ENCODE measurements at places on chromosomes 5 and 9.

DNA sequence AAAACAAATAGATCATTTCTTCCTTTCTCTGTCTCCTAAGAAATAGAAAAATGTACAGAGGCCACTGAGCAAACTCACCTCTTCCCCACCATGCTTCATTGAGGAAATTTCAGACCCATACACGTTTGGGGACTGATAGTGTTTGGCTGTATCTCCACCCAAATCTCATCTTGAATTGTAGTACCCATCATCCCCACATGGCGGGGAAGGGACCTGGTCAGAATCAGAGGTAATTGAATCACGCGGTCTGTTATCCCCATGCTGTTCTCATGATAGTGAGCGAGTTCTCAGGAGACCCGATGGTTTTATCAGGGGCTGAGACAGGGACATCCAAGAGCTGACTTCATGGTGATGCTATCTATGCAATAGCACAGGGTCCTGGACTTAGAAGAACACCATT, 1655.8 kb downstream of the MAT2B start:
- no peak for DNase-seq

DNA sequence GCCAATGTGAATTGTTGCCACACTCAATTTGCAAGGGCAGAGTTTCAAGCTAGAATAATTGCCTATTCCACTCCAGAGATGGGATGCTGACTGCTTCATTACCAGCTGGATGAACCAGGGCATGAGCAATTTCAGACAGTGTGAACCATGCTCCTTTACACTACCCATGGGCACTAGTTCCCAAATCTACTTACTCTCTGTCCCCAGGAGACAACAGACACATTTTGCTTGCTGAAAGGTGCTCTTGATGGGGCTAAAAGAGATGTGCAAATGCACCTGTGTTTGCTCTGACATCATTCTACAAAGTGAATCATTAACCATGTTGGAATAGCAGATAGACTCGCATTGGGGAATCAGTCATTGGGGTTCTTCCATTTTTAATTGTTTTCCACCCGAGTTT, 522.3 kb upstream of the NUDT12 start:
- no peak for DNase-seq

DNA sequence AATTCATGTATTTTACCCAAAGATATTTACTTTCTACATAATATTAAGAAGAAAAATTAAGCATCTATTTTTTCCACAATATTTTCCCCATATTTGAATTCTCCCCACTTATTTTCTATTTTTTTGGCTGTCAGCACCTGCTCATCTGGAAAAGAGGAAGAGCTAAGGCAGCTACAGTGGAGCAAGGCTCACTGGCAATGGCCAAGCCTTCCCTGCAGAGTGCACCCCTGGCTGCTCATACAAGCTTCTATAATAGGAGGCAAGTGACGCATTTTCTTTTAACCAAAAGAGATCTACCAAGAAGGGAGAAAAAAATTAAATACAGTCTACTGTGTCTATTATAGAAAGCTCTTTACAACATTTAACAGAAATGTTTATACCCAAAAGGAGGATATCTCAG, 72.5 kb downstream of the AUH start:
- DNase-seq, result no peak

GRCh38 chr9:130283539-130284248, 18.1 kb downstream of the HMCN2 start:
- DNase-seq, result no peak

DNA sequence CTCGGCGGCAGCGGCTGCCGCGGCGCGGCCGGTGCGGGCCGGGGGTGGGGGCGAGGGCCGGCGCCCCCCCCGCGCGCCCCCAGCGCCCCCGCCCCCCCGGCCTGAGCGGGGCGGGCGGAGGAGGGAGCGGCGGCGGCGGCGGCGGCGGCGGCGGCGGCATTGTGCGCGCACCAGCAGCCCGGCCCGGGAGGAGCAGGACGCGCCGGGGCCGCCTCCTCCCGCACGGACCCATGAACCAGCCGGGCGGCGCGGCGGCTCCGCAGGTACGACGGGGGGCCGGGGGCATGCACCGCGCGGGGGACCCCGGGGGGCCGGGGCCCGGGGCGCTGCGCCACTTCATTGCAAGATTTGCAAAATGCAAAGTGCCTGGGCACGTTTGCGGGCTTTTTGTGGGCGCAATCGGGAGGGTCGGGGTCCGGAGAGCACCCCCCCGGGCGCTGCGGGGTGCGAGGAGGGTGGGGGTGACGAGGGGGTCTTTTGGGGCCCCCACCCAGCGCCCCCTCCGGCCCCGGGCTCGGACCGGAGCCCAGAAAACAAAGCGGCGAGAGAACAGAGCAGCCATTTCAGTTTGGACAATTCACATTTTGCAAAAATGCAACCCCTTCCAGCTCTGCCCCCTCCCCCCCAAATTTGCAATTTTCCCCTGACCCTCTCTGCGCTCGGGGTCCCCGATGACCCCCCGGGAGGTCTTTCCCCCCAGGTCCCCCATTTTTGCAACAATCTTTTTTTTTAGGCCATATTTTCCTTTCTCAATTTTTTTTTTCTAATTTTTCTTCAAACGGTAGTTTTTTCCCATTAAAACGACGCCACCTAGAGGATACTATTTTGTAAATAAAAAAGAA, at the start of gene ZNF618:
Gene ZNF618, plus strand, starts transcription at position 159 of the 842 bp plus-strand sequence. Its CDS starts 72 bp downstream, at position 231.
- DNase-seq, result peak; percentile 37

DNA sequence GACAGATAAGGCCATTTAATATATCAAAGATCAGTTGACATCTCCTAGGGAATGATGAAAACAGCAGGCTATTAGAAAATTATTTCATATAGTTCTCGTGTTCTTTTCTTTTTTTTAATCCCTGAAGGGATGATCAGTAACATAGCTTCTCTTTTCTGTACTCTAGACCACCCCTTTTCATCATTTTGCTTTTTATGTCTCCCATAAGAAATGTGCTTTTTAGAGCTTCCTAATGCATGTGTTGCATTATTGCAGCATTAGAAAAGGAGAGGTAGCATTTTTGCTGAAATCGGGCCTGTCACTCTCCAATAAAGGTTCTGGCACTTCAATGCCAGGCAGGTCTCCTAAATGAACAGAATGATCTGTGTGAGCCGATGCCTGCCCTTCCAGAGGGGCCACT, 143.3 kb downstream of the NTRK2 start:
- no peak for DNase-seq

All from activated B cell treated with CpG ODN at 0.5 μM for 24 hours (primary cell).